ENCODE measurements at places on chromosomes 12 and 14.

- DNase-seq, result no peak
Observed at GRCh38 chr12:52209321-52209720, 17.5 kb upstream of the KRT80 start.

GRCh38 chr12:86666316-86666715 lies 410.1 kb upstream of the MGAT4C start:
- no peak for DNase-seq

GRCh38 chr14:101087614-101088394 lies 184.3 kb upstream of the RTL1 start:
- no peak for DNase-seq

- DNase-seq, result no peak
Observed at GRCh38 chr12:23781118-23781517, 168.4 kb downstream of the SOX5 start.

DNA sequence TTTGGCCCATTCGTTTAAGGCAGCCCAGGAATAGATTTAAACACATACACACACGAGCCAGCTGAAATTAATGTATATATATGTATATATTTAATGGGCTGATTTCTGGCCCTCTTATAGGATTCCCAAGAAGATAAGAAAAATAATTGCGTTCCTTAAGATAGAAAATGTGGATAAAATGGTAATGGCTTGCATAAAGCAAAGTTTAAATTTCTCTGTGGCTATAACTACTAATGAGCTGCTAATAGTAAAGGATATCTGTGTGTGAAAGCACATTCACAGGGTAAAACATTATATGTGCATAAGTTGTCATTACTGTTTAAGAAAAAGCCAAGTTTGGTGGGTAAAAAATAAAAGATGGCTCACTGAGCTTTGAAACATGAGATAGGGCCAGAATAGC lies 133.6 kb upstream of the AMIGO2 start:
- DNase-seq, result no peak

All from NCI-H82 (cell line).